H54 (cell line): ENCODE measurements at places on chromosomes 11 and 22.

DNA sequence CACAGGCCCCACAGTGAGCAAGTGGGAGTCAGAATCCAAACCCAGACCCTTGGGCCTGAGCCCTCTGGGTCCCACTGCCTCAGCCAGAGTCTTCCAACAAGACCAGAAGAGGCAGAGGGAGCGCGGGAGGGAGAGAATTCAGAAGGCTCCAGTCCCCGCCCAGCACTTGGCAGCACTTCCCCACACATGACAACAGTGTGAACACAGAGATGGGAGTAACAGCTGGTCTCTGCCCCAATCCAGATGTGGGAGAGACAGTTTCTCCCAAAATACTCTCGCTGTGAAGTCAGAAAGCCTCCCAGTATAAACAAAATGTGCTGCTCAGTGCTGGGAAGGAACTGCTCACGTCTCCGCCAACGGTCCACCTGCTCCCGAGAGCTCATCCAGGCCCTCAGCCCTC lies 219.9 kb downstream of the MN1 start:
- no peak for DNase-seq

DNA sequence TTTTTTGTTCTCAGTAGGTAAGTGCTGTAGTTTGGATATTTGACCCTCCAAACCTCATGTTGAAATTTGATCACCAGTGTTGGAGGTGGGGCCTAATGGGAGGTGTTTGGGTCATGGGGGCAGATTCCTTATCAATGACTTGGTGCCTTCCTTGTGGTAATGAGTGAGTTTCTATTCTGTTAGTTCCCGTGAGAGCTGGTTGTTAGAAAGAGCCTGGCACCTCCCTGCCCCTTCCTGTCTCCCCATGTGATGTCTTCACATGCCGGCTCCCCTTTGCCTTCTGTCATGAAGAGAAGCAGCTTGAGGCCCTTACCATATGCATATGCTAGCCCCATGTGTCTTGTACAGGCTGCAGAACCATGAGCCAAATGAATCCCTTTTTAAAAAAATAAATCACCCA lies 138.3 kb downstream of the TMEM135 start:
- no peak for DNase-seq

DNA sequence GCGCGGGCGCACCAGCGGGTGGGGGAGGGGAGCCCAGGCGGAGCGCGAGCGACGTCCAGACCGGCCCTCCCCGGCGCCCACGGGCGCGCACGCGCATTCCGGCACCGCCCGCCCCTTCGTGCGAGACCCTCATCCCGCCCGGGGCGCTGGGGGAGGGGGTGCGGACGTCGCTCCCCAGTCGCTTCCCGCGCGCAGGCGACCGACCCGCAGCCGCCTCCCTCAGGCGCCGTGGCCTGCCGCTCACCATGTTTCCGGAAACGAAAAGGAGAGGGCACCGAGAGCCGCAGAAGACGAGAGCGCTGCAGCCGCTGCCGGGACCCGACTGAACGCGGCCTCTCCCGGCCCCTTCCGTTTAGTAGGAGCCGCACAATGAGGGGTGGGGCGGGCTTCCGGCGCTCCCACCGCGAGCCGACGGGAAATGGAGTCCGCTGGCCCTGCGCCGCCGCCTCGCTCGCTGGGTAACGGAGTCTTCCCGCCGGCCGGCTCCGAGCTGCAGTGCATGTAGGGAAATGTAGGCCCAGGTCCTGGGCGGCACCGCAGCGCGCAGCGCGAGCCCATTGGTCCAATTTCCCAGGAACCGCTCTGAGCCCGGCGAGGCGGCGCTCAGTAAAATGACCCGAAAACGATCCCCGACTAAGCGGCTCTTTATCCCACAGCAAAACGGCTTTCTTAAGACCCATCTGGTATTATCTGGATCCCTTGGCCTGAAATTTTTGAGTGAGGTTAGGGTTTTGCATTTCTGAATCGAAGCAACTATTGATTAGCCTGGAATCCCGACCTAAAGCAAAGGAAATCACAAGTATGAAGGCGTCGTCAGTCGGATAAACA lies at the start of gene CFL1:
Gene CFL1, minus strand, starts transcription at position 328 of the 828 bp plus-strand sequence. Its CDS starts 81 bp downstream, at position 247.
- DNase-seq = peak; percentile 86

- no peak for DNase-seq
Measured at GRCh38 chr11:74033046-74033445, 24.2 kb upstream of the UCP3 start.

DNA sequence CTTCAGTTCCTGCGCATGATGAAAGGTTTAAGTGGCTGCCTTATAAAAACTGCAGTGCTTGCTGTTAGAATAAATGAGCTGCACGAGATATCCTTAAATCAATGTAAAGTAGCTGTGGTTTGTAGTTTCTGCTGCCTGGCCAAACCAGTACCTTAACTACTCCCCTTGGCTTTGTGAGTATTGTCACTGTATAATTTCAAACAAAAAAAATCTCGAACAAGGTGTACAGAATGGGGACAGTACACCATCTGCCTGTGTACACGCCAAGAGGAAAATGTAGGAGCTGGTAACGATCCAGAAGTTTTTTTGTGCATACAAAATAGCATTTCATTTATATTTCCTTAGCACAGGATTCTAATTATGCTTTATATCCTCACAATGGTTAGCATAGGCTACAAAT lies 20.6 kb upstream of the NDUFC2 start:
- DNase-seq = no peak

DNA sequence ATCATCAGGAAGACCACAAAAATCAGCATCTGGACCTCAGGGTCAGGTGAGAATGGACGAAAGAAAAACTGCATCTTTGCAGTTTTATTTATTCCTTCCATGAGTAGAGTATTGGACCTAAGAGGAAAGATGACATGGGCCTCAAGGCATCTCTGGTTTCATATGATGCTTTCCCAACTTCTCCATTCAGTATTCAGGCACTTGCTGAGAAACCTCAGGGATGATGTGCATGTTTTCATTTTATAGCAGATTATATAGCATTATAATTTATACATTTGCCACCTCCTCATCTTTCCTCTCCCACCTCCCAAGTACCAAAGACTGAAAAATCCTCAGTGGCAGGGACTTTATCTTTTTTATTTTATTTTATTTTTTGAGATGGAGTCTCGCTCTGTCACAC lies at the start of gene OR10V1:
Gene OR10V1, minus strand, starts transcription at position 101 of the 400 bp plus-strand sequence. Its CDS starts 0 bp downstream, at position 101.
- DNase-seq = no peak

GRCh38 chr11:75239531-75240290 lies 863 bp upstream of the TPBGL start:
- DNase-seq = no peak
